ENCODE measurements at places on chromosomes 5 and 9.

GRCh38 chr9:78746010-78746409 is 449.1 kb downstream of the PSAT1 start:
- DNase-seq, result no peak

DNA sequence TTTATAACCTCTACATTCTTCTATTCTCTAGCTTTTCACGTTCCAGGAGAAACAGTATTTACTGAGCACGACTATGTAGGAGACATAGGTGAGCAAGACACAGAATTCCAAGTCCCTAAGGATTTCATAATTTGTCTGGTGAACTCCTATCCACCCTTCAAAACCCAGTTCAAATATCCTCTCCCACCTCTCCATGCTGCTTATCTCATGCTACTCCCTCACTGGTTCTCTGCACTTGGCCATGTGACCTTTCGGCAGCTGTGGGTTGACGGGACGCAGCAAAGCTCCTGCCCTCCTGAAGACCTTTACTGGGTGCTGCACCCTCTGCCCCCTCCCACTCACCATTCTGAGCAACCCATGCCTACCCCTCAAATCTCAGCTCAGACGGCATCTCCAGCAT is 173.2 kb downstream of the RGS3 start:
- DNase-seq, result no peak

DNA sequence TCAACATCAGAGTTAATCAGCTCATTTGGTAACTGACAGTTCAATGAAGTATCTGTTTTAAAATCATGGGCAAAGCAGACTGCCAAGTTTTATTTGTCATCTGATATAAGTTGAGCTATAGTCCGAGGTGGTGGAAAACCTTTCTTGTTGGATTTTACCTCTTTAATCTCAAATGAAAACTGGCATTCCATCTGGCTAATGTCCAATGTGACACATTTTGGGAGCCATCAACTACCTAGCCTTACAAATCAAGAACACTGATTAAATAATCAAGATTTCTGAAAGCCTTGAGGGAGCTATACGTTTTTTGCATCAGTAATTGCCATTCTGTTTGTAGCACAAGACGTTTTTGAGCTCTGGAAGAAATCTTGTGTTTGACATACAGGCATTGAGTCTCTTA is 1380.5 kb upstream of the WWC1 start:
- no peak for DNase-seq

GRCh38 chr9:76180541-76180940 is 213.7 kb downstream of the RFK start:
- no peak for DNase-seq

DNA sequence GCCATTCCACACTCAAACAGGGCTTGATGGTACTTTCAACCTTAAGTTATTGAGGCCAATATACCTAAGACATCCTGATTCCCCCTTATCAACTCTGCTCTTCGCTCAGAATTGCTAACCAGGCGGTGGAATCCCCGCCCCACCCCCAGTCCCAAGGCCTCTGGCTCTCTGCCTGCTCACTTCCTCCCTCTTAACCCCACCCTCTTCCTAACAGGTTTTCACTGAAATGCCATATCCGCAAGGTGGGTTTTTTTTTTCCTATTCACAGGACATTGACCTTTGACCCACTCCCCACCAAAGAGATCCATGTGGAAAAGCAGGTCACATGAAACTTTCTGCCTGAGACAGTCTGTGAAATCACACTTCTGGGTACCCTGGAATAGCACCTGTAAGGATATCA is 66.6 kb upstream of the IFNK start:
- no peak for DNase-seq

DNA sequence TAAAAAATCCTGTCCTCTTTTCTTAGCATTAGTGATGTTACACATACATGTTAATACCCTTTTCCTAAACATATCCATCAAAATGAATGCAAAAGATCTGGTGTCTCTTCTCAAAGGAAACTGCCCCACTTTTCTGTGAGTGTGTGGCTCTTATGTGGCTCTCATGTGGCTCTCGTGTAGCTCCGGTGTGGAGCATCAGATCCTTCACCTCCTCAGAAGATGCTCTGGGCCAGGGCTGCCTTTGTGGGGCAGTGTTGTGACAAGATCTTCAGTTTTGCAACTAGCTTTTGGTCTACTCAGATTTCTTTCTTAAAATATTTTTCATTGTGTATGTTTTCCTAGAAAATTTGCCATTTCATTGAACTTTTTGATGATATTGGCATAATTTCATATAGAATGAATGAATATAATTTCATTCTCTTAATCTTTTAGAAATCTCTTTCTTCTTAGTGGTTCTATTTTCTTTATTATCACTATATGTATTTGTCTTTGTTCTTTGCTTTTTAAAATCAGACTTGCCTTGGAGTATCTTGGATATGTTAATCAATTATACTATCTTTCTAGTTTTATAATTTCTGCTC is 19.4 kb downstream of the GARNL3 start:
- DNase-seq, result no peak

DNA sequence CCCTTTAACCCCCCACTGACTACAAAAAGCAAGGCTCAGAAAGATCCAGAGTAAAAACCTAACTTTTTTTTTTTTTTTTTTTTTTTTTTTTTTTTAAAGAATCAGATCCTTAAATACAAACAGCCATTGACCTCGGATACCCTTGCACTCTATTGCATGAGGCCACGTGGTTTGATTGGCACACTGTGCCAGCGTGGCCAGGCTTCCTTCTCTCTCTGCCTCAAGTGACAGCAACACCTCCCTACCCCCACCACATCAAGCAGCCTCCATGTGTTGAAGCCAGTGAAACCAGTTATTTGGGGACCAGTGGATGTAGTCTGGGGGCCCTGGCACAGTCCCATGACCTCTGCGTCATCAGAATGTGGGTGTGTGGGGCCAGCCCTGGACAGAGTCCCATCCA is 71.4 kb downstream of the OTULIN start:
- no peak for DNase-seq

DNA sequence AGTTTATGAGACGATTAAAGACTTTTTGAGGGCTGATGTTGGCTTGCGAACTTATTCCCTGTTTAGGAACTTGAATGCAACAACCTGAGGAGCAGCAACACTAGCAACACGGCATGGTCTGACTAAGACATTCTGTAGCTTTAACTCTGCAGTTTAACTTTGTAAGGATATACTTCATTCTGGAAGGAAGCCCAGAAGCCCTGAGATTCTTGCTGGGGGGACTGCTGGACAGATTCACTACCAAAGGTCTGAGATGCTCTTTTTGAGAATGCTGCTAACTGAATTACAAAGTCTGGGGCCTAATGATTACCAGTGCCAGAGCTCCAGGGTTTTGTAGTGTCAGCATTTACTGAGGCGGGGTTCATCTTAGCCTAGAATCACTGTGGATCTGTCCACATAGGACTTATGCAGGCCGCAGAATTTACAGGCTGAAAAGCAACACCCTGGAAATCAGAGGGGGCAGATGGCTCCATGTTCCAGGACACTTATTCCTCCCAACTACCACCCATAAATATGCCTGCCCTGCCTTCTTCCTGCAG is 537.1 kb upstream of the CDH18 start:
- DNase-seq, result no peak

GRCh38 chr5:79081779-79082178 is 12.2 kb downstream of the BHMT2 start:
- no peak for DNase-seq

DNA sequence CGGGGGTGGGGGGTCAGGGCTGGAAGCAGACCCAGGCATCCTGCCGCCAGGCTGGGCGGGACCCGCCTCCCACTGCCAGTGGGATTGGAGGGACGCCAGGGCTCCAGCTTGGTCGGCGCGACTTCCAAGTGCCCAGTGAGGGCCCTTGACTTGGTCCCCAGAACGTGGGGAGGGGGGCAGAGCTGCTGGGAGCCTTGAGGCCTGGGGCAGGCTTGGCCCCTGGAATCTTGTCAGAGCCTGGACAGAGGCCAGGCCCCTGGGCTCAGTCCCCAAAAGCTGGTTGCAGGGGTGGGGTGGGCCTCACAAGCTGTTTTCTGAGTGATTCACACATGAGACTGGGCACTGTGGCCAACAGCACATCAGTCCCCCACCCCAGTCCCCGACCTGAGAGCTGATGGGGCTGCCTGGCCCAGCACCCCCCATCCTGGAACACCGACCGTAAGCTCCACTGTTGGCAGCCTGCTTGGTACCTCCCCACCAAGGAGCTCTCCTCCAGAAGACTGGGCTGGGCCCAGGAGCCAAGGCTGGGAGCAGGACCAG is 526 bp downstream of the CLIC3 start:
- DNase-seq, result no peak

- DNase-seq, result no peak
These were observed 7.6 kb downstream of the PTCH1 start for GRCh38 chr9:95508968-95509850.
